ENCODE measurements at places on chromosomes 6 and 20.

DNA sequence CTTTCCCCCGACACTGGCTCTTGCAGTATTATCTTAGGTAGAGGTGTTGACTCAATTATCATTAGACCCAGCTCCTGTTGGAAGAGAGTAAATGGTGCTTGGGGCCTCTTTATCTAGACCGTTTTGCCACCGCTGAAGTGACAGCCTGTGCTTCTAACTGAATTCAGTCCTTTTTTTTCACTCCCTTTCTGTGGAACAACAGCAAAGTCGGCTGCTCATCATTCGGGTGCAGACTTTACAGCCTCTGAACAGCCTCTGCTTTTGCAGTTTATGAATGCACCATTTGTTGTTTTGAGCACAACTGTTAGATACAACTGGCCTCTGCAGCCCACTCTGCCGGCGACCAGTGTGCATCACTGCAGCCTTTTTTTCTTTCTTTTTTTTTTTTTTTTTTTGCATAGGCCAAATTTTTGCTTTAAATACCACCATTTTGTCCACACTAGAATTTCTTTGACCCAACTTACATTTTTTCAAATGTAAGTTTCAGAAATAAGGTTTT is 35.8 kb downstream of the RREB1 start:
- no peak for DNase-seq

DNA sequence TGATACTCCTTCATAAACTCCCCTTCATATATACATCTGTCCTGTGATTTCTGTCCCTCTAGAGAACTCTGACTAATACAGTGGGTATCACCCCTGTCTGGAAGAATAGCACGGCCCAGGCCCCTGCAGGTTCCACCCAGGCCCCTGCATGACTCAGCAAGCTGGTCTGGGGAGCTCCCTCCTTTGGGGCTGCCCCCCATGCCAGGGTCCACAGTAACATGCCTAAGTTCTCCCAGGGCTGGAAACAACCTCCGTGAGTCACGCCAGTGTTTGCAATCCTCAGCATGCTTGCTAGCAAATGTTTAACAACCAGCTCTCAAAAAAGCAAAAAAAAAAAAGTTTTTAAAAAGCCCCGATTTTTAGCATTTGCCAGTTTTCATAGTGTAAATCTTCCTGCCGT is 134.3 kb upstream of the CDH4 start:
- no peak for DNase-seq

- no peak for DNase-seq
Measured at GRCh38 chr20:40633123-40633850, 55.7 kb downstream of the MAFB start.

GRCh38 chr6:43078691-43079090 is 2.6 kb downstream of the PTK7 start:
- no peak for DNase-seq

- DNase-seq, result no peak
Measured at GRCh38 chr6:39309942-39310531, 4.2 kb downstream of the KCNK17 start.

Measured in NCI-H2081 treated with DMSO at 0.1 percent for 48 hours (cell line).